ENCODE measurements at places on chromosomes 4 and X. TPM values are rescaled to one million over a fixed set of nuclear protein-coding genes. Genes with fewer than 3 reads are reported as not detected.

DNA sequence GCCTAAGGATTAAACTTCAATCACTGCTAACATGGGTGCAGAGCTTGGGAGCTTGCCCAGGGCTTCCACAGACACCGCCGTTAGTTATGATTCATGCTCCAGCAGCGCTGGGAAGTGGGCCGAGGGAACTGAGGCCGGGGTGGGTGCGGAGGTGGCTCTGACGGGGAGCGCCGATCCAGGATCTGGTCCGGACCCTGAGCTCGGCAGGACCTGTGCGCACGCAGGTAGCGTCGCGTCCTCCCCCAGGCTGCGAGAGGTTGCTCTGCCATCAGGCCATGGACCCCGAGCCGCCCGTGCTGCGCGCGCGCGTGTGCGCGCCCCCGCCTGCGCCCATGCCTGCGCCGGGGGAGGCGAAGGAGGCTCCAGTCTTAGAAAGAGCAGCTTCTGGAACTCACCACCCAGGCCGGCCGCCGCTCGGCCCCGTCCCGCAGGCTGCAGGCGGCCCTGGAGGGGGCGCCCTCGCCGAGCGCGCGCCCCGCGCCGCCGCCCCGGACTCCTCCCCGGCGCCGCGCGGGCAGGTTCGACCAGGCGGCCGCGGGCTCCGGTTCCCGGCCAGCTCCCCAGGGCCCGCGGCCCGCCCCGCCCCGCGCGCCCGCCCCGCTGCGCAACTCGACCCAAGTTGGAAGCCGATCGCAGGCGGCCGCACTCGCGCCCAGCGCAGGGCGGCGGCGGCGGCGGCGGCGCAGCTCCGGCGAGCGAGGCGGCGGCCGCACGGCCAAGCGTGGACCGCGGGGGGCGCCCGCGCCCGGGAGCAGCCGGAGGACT, 732 bp upstream of the ADRA2C start:
- DNase-seq: no peak

GRCh38 chr4:101689220-101689619, 101.3 kb upstream of the BANK1 start:
- no peak for DNase-seq

- no peak for DNase-seq
Measured at GRCh38 chrX:83916525-83916924, 55.6 kb downstream of the CYLC1 start.

DNA sequence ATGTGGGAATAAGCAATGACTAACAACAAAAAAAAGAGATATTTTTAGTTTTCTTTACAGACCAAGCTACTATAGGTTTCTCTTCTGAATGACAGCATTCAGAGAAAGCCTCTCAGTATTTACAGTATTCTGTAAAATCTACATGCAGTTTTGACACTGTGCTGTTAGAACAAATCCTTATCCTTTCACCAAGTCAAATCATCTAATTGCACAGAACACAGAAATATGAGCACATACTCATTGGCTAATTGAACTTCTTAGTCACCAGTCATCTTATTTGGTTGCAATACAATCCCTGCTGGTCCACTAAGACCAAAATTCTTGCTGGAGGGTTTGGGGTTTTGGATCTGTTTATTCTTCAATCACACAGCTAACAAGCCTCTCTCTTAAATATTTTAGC, 5.7 kb downstream of the ACOT9 start:
- no peak for DNase-seq

DNA sequence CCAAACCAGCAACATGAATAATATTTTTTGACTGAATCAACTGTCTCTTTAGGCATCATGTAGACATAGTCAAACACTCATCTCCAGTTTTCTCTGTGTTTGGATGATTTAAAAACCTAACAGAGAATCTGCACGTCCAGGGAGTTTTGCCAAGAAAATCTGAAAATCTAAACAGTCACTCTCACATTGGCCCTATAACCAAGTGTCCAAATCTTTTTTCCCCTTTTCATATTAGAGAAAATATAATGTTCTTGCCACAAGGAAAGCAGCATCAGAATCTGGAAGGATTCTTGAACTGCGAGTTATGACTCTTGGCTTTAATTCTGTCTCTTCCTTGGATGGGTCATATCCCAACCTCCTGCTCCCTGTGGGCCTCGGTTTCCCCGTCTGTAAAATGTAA, 8.8 kb upstream of the CHRDL1 start:
- no peak for DNase-seq

DNA sequence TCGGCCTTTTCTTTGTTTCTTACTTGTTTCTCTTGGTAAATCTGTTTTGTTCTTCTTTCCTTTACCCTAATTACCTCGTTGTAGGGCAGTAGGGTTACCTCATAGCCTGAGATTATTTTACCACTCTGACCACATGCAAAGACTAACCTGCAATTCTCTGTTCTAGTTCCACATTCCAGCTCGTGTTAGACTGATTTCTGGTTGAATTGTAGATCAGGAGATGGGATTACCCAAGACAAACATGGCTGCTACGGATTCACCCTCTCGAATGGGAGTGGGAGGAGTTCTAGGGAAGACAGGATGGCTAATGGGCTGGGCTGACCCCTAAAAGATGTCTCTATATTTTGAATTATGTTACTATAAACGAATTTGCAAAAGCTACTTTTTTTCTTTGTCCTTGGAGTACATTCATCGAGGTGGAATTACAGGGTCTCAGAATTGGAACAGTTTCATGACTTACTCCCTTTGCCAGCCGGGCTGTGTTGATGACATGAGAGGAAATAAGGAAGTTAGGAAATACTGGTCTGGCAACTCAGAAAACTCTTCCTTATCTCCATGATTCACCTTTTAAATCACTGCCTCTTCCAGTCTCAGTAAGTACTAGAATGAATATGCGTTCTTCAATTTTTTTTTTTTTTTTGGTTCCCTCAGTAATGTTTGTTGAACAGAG, 36.7 kb upstream of the FBXW7 start:
- no peak for DNase-seq

- DNase-seq: no peak
Measured at GRCh38 chrX:78658414-78658813, 714 bp downstream of the RTL3 start.

DOCK11 gene
- total RNA-seq: 90.7 TPM

BOD1L1 gene
- 55.2 TPM for total RNA-seq

SMARCA1 gene
- total RNA-seq: 1.4 TPM

All from T-cell (primary cell).